ENCODE measurements at places on chromosomes 2 and 18.

- no peak for DNase-seq
Measured at GRCh38 chr2:30155889-30156658, 9.3 kb downstream of the YPEL5 start.

DNA sequence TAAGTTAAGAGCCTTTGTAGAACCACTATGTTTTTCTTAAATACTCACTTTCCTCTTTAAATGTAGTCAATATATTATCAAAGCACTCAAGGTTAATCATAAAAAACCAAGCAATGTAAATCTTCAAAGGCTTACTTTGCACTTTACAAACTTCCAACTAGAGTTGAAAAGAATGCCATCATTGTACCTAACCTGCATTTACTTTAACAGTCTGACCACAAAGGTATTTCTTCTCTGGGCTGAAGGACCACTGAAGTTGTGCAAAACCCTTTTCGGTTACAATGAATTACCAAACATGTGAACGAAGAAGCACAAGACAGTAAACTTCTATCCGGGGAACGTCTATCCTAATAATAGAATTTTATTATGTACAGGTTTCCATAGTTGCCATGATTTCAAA lies 3.0 kb downstream of the HNRNPLL start:
- DNase-seq, result no peak

GRCh38 chr2:40734797-40735196 lies 282.9 kb upstream of the SLC8A1 start:
- DNase-seq, result no peak

GRCh38 chr2:218296847-218297246 lies 4.5 kb upstream of the TMBIM1 start:
- DNase-seq, result no peak

- no peak for DNase-seq
Measured at GRCh38 chr2:60984720-60985119, 32.8 kb upstream of the PEX13 start.
